NCI-H345 (cell line): ENCODE measurements at places on chromosomes 13 and 19.

DNA sequence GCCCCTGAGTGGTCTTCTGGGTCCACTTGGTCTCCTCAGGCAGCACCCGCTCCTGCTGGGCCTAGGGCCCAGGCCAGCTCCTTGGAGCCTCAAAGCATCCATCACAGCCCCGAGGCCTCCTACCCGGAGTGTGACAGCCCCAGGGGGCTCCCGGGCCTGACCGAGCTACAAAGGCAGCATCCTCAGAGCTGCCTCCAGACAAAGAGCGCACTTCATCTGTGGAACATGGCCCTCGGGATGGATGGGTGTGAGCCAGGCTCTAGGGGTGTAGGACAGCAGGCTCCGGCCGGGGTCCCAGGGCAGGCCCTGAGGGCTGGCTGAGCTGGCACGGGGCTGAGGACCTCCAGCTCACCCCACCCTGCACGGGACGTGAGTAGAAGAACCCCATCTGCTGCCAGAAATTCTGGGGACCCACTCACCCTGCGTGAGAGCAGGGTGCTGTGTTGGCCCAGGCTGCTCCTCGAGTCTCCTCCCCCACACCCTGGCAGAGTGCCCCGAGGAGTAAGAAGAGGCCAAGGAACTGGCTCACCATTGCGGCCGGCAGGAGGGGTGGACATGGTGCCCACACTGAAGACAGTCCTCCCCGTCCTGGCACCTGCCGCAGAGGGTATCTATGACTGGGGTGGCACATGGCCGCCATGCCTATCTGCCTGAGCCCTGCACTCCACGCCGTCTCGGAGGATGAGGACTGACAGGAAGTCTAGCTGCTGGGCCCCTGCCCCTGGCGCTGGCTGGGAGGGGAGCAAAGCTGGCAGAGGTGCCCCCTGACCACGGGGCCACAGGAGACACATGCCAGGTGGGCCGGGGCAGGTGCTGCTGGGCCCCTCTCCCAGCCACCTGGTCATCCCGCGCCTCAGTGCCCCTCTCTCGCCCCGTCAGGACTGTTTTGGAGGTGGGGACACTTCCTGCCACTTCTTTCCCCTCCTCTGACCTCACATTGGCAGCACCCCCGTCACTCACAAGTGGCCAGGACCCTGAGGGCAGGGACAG lies 22.3 kb downstream of the CEBPG start:
- DNase-seq, result no peak

- no peak for DNase-seq
These were observed 80.1 kb downstream of the KLF5 start for GRCh38 chr13:73138638-73139491.

DNA sequence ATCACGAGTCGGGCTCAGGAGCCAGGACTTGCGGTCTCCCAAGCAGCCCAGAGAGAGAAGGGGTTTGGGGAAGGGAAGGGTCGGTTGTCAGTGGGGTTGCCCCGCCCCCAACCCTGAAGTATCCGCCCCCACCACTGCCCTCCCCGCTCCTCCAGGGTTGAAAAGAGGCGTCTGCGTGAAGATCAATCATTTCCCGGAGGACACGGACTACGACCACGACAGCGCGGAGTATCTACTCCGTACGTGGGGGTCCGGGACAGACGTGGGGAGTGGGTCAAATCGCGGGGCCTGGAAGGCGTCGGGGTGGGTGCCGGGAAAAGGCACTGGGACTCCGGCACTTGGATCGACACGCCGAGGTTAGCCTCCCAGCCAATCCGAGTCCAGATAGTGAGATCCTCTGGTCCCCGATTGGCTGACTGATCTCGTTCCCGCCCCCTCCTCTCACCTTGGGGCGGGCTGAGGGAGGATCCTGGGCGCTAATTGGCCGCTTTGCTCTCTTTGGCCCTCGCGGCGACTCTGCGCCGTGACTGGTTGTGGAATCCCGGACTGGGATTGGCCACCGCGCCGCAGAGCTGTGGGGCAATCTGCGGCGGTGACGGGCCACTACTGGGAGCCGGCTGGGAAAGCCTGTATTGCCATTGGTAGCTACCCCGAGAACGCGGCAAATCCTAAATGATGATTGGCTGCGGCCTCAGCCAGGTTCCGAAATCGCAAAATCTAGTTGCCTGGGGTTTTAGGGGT lies 13.3 kb upstream of the CACNG6 start:
- DNase-seq, result no peak

DNA sequence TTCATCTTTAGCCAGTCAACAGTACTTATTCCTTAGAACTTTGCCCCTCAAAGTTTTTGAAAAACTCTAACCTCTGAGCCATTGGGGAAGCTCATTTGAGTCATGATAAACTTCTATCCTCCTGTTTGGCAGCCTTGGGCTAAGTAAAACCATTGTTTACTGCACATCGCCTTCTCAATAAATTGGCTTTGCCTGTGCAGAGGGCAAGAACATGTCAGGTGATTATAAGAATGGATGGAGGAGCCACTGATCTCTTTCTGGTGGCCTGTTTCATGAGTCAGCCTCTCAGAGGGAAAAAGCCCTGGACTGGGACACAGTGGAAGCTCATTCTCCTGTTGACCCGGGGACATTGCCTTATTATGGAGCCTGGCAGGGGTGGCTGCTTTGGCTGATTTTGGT lies 19.4 kb upstream of the PSG4 start:
- no peak for DNase-seq

DNA sequence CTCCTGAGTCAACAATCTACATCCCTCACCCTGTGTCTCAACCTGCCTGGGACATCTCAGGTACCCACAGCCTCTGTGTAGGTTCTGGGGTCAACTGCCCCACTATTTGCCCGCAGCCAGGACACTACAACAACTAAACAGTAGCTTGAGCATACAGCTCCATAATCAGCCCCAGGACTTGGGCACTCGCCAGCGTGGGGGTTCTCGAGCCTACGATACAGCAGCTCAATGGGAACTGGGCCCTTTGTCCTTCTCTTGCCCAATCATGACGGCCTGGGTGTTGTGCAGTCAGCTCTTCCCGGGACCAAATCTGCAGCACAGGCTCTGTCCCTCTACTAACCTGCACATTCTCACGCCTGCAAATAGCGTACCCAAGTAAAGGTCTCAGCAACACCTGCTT lies 1.3 kb downstream of the ZNF180 start:
- DNase-seq, result no peak

DNA sequence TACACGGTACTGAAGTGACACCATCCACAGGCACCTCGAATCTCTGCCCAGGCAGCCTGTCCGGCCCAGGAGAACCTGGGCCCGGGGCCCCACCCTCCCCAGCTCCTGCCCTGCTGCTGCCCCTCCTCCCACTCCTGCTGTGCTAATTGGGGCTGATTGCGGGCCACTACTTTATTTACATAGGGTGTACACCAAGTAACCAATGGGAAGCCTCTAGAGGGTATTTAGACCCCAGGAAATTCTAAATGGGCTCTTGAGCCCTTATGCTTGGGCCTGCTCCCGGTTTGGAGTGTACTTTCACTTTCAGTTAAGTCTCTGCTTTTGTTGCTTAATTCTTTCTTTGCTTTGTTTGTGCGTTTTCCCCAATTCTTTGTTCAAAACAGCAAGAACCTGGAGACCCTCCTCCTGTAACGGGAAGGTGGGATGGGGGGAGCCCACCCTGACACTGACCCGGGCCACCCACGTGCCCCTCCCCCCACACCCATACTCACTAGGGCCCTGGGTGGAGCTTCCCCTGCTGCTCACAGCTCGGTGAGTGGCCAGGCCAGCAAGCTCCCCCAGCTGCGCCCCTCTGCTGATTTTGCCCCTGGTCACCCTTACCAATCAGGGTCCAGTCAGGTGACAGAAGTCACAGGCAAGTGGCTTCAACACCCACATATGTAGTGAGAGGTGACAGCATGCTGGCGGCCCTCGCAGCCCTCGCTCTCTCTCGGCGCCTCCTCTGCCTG lies 9.4 kb downstream of the SCGB2B2 start:
- DNase-seq, result peak; percentile 63

DNA sequence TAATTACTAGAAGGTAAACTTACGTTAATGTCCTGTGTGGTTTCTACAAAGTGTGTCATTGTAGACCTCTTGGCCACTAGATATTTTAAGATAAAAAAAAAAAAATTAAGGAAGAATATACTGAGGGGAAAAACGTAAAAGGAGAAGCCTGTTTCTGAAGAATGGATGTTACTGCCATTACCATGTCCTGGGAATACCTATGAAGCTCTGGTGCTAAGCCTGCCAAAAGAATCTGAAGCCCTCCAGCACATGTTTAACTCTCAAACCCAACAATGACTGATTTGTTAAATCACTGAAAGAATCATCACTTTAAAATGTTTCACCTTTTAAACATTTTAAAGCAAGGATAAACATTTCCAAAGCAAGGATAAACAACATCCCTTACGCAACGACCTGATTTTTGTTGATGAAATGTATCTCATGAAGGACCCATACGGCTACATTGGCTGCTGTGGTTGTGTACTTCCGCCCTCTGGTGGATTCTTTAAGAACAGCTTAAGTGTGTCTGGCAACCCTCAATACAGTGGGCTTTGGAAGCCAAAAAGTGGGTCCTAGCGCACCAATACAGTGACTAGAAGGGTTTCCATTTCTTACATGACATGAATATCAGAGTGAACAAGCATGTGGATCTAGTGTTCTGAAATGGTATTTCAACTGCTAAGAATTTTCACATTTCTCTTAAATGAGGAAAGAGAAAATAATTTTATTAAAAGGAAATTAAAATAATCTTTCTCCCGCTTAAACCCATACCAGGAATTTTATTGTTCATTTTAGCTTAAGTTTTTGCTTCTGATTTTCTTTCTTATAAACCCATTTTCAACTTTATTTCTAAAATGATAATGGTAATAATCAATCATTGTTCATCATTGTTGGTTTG lies 74.5 kb upstream of the RAP2A start:
- peak; percentile 75 for DNase-seq

DNA sequence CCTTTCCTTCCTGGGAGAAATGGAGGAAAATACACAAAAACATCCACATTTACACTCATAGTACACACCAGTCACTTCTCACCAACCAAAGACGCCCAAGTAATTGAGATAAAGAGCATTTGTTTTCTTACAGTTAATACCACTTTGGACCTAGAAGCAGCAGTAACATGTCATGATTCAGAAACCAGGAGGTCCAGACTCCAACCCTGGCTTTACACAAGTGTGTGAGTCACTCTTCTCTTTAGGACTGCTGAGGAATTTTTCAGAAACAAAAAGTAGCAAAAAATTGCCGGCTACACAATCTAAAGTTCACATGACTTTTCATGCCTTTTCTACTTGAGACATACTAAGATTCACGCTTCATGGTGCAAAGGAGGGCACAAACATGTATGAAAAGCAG lies 42.1 kb downstream of the TUBGCP3 start:
- DNase-seq, result no peak

- no peak for DNase-seq
These were observed 565.1 kb downstream of the LIG4 start for GRCh38 chr13:107650081-107650701.

- DNase-seq, result no peak
These were observed 181.1 kb downstream of the DCT start for GRCh38 chr13:94298346-94298745.

DNA sequence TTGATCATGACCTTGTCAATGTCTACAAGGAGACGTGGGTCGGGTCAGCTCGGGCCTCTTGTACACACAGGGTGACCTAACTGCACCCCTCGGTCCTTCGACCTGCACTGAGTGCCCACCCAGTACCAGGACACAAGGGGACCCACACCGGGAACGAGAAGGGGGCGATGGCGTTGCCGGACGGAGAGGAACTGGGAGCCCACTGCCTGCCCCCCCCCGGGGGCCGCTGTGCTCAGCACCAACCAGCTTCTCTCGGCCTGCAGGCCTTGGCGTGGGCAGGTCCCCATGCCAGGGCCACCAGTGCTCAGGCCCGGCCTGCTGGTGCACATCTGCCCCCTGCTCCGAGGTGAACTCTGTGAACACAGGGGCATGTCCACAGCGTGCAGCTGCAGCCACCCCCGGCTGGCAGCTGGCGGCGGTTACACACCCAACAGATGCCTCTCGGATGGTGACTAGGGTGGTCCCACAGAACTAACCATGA lies 14.1 kb downstream of the CFD start:
- no peak for DNase-seq

DNA sequence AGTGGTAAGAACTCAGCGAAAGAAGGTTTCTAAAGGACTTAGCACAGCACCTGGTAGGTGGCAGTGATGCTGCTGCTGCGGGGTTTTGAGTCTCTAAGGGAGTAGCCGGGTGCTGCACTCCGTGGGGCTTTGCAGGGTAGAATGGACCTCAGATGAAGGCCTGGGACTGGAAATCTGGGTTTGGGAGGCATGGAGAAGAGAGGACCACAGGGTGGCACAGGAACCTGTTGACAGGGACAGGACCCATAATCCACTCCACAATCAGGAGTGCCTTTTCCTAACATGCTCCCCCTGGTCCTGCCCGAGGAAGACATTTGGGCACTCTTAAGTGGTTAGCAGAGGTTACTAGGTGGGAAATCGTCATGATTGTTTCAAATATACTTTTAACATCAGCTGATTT lies 29.8 kb downstream of the TDRD12 start:
- no peak for DNase-seq

DNA sequence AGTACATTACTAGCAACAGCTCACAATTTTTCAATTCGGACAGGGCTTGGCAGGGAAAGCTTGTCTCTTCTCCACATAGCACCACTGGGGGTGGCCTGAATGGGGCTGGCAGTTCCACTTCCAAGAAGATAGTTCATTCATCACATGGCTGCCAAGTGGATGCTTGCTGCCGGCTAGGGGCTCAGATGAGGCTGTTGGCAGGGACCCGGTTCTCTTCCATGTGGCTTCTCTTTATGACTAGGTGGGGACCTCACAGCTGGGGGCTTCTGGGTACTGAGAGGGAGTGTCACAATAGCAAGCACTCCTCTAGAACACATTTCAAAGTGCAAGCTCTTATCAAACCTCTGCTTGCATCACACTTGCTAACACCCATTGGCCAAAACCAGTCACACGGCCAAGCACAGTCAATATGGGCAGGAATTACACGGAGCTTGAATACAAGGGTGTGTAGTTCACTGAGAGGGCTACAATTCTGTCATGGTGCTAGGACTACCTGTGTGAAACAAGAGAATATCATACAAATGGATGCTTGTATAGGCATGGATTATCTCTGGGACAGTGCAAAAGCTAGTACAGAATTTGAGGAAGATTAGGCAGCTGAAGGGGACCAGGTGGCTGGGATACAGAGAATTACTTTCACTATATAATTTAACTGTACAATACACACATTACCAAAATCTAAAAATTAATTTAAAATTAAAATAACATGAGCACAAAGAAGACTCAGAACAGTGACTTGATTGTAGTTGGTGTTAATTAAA lies 32.3 kb downstream of the ATP7B start:
- no peak for DNase-seq

- no peak for DNase-seq
These were observed 9.6 kb upstream of the NOTCH3 start for GRCh38 chr19:15210323-15210781.

GRCh38 chr13:58087566-58087965 lies 456.0 kb downstream of the PCDH17 start:
- DNase-seq, result no peak

DNA sequence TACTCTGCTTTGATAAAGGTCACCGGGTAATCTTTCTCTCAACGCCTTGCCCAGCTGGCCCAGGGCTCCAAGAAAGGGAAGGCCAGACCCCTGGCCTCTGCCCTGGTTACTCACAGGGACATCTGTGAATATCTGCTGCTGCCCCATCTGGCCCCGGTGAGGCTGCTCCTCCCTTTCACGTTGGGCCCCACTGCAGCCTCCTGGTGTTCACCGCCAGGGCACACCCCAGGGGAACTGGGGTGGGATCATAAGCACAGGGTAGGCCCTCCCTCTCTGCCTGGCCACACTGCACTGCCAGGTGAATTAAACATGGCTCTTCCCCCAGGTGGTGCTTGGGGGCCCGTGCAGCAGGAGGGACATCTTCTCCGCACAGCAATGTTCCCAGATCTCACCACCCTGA lies 12.7 kb downstream of the LAIR1 start:
- no peak for DNase-seq
